ENCODE measurements at places on chromosomes 11 and 22. TPM values are rescaled to one million over a fixed set of nuclear protein-coding genes. Genes with fewer than 3 reads are reported as not detected.

Gene PPP6R2
- total RNA-seq = 55.9 TPM

DNA sequence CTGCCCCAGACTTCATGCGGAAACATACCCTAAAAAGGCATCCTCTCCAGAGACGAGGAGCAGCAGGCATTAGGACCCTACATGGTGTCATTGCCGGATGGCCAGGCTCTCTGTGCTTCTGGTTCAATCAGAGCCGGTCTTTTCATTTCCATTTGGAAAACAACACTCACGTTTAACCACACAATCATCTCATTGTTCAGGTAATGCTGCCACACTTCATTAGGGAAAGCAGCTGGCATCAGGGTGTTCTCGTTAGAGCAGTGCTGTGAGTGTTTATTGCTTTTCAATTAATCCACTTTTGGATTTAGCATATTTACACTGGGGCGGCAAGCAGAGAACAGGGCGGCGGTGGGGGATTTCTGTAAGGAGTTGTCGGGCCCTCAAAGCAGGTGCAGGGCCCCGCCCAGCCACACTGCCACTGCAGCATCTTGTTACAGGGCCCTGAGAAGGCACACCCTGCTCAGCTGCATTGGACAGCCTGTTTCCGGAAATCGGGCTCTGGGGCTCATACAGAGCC is 338.6 kb downstream of the SHANK2 start:
- no peak for DNase-seq

DNA sequence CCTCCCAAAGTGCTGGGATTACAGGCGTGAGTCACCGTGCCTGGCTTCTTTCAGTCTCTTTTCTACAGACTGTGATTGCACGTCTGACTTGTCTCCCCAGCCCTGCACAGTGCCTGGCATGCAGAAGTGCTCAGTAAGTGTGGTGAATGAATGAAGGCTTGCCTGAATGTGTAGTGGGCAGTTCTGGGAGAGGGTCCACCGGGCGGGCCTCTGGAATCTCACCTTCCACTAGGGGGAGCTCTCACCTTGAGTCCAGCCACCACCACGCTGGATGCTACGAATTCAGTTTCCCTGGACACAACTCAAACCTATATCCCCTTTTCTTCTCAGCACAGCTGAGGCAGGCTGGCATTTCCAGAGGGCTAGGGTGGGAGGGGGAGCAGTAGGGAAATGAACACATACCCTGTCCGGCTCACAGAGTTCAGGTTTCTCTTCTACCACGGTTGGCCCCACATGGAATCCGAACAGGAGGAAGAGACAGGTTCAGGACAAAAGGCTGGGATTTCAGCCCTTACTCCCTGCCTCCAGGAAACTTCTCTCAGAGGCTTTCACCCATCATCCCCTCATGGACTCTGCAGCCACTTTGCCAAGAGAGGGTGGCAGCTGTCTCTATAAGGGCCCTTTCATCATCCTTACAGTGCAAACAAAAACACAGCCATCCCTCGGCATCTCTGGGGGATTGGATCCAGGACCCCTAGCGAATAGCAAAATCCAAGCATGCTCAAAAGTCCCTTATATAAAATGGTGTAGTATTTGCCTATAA is 86.8 kb downstream of the NECTIN1 start:
- DNase-seq = no peak

GRCh38 chr11:14789879-14790484 is 102.0 kb downstream of the CYP2R1 start:
- no peak for DNase-seq

Gene IGLL1
- total RNA-seq = not detected

Data from CD8-positive, alpha-beta memory T cell (primary cell).